ENCODE measurements at places on chromosomes 13 and 19.
A peak's percentile ranks its signal among the peaks of the same experiment; 100 is the strongest.

- no peak for DNase-seq
These were observed 19.4 kb downstream of the NKPD1 start for GRCh38 chr19:45141203-45141900.

- DNase-seq: no peak
These were observed 22.2 kb downstream of the ZNF175 start for GRCh38 chr19:51593138-51593890.

- DNase-seq: no peak
These were observed 15.2 kb upstream of the MTIF3 start for GRCh38 chr13:27465611-27466010.

- DNase-seq: no peak
These were observed 59.0 kb downstream of the DGKH start for GRCh38 chr13:42107421-42107820.

GRCh38 chr19:32908641-32909190, 39.1 kb upstream of the SLC7A9 start:
- no peak for DNase-seq

GRCh38 chr13:75010941-75011340, 471.0 kb downstream of the TBC1D4 start:
- no peak for DNase-seq

DNA sequence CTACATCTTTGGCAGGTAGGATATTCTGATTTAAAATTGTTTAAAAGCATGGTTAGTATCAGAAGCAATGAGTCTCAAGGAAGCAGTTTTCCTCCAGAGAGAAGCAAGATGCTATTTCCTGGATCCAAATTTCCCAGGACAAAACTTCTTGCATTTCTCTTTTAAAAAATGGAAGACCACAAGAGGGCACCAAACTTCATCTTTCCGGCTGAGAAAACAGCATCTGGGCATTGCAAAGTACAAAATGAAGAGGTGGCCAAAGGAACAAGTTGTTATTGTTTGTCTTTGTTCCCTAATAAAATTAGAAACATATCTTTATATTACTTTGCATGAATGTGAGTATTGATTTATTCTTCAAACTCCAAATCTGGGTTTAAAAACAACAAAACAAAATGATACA, 60.0 kb upstream of the LRCH1 start:
- DNase-seq: no peak

DNA sequence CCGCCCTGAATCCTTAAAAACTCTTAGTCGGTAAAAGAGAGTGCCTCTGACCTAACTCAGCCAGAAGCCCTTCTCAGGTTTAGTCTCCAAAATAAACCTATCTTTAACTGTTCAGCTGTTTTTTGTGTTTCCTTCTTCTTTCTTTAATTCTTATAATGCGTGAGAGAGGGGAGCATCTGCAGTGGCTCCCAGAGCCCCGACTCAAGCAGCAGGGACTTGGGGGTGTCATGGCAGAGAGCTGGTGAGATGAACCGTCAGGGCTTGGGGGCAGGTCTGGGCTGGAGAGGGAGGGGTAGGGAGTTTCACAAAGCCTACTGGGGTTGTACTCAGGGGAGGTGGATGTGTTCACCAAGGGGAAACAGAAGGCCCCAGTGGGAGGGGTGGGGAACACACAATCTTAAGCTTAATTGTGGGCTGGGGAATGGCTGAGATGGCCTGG, 16.8 kb upstream of the SIGLEC6 start:
- DNase-seq: no peak

DNA sequence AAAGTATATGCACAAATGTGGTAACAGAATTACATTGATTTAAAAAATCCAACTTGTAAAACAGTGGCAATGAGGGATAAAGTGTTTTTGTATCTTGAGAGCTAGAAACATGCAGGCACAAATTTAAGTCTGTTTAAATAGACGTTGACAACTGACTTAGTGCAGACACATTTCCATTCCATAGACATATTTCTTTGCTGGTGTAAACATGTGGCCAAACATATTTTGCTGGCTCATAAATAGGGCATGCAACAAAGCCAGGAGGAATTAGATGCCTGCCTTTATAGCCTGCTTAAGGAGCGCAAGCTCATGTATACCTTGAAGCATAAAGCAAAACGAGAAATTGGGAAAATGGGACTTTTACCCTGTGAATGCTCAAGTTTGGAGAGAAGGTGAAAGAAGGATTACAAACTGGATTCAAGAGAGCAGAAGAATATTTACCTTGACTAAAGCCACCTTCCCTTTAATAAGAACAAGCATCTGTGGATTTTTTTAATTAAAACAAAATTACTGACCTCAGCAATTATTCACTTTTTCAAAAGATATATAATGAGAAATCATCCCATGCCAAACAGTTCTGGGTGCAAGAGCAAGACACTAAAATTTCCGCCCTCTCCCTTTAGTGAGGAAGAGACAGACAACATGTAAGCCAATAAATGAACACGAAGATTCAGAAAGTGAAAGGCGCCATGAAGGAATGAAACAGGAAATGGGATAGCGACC, 71.0 kb downstream of the DCT start:
- DNase-seq: no peak

- DNase-seq: no peak
These were observed 1219.5 kb upstream of the PCDH20 start for GRCh38 chr13:62635161-62635560.

GRCh38 chr13:36377826-36378468, 31.8 kb upstream of the SPART start:
- DNase-seq: no peak

GRCh38 chr19:1133471-1133929, 29.7 kb downstream of the GPX4 start:
- DNase-seq: no peak

GRCh38 chr13:77928909-77929308, 10.3 kb upstream of the EDNRB start:
- no peak for DNase-seq

DNA sequence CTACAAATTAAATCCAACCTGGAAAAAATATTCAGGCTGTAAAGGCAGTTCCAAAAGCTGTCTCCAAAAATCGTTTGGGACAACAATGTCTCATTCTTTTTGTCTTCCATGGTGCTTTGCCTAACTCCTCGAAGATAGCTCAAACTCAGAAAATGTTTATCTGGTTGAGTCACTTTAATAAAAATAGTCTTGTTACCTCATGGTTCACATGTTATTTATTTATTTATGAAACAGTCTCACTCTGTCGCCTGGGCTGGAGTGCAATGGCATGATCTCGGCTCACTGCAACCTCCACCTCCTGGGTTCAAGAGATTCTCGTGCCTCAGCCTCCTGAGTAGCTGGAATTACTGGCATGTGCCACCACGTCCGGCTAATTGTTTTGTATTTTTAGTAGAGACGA, 4.9 kb upstream of the BRD4 start:
- DNase-seq: no peak

GRCh38 chr19:17687857-17688784, at the start of gene UNC13A:
Gene UNC13A, minus strand, starts transcription at chr19:17688354. Its CDS starts 155 bp downstream, at chr19:17688199.
- DNase-seq: peak; percentile 62

GRCh38 chr13:109271555-109272541, 514.5 kb downstream of the IRS2 start:
- no peak for DNase-seq

DNA sequence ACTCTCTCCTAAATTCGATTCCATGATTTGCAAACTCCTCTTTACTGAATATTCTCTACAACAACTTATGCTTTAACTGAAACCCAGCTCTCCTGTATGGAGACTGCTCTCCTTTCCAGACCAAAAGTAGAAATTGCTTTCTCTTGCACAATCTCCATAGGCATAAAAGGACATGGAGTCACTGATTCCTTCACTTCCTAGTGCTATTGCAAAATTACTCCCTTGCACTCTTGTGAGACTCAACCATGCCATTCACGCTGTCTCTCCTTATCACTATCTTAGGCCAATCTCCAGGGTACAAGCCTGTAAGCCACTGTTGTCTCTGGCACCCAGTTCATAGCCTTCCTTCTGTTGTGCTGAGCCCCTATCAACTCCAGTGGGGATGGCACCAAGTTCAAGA, 30.6 kb downstream of the SERPINE3 start:
- no peak for DNase-seq

DNA sequence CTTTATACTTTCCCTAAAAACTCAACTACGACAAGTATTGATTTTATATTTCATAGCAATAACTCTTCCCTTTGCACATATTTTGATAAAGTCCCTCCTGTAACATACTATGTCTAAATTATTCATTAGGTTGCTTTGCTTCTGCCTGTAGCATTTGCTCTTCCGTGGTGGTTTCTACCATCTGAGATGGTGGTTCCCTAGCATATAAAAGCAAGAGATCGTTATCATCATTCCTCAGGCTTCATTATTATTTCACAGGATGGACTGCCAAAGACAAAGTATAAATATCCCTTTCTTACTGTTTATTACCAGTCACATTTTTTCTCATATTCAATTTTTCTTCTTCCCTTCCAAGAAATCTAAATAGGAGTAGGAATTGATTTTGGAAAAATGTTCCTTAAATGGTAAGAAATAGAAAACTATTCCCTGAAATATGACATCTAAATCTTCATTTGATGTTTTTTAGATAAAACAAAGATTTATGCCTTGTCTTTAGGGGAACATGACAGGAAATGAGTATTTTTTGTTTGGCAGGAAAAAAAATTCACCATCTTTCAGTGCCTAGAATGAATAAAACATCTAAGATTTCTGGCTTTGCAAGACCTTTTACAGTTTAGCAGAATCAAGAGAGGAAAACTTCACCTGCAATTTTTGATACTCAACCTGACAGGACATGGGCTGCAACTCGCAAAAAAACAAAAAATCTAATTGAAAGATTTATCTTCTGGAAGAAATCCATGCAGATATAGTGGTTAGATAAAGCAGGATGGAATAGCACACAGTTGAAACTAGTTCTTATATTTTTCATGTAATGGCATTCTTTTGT, 340.0 kb downstream of the SPRY2 start:
- DNase-seq: no peak

- peak; percentile 24 for DNase-seq
These were observed 11.6 kb upstream of the RASA3 start for GRCh38 chr13:114143806-114144605.

DNA sequence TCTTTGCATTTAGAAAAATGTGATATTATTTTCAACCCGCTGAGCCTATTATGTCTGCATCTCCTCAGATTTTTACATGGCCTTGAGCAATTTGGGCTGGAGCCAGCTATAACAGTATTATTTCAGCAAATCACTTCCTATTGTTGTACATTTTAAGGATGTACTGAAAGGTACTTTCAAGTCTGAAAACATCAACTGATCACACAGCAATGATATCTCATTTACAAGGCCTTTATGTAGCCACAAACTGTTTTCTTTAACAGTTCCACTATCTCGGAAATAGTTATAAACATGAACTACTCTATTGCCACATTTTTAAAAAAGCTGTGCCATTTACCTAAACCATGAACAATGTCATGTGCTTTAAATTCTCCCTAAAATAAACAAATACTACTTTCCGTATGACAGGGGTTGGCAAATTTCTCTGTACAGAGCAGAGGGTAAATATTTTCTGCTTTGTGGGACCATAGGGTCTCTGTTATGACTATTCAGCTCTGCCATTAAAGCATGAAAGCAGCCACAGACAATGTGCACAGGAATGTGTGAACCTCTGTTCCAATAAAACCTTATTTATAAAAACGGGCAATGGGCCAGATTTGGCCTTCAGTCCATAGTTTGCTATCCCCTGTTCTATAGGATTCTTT, 560.4 kb downstream of the GPC6 start:
- DNase-seq: no peak

DNA sequence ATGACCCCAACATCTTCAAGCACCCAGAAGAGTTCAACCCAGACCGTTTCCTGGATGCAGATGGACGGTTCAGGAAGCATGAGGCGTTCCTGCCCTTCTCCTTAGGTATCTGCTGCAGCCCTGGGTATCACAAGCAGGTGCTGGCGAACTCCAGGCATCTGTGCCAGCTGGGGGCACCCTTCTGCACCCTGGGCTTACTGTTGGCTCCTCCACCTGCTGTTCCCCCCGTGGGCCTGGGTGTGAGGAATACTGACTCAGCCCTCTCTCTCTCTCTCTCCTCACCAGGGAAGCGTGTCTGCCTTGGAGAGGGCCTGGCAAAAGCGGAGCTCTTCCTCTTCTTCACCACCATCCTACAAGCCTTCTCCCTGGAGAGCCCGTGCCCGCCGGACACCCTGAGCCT, 13.0 kb downstream of the CYP2S1 start:
- no peak for DNase-seq

DNA sequence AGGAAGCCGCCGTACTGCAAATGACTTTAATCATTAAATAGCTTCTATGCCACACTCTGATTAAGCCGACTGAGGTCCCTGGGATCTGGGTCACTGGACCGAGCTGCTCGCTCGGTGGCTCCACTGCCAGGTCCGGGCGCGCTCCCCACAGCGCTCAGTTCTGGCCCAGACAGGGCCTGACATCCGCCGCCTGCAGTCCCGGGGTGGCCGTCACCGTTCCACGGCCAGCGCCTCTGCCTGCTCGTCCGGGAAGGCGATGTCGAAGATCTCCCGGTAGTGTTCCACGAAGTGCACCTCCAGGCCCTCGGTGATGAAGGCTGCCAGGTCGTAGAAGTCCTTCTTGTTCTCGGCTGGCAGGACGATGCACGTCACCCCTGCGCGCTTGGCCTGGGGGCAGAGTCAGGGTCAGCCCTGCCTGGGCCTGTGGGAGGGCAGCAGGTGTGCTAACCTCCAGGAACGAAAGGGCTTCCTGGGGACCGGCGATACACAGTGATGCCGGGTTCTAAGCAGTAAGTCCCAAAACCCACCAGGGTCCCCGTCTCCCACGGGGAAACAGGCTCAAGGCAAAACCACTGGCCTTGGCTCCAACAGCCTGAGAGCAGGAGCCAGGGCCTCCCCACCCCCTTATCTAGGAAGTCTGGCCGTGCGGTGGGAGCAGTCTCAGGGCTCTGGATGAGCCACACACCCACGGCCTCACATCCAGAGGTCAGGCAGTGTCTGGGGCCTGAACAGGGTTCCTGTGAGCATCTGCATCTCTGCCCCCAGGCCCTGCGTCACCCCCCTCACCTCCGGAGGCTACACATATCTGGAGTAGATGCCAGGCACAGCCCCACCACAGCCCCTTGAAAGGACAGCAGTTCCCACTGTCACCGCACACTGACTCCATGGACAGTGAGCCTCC, 2.0 kb downstream of the RPL36 start:
- DNase-seq: no peak

DNA sequence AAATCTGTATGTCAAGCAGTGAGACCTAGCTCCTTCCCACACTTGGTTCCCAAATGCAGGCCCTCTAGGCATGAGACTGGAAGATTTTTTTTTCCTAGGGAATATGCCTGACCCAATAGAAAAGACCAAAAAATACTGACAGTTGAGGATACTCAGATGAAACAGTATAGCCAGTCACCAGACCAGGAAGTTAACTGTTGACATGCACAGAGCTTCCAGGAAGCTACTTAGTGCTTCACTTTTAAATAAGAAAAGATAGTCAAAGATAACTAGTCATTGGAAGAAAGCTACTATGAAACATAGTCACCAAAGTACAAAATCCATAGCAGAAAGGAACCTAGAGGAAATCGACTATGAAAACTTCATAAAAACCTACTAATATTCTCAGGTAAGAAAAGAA, 32.3 kb downstream of the BRCA2 start:
- DNase-seq: no peak

- no peak for DNase-seq
These were observed 2.2 kb downstream of the FLT3LG start for GRCh38 chr19:49475995-49476880.
